MCF 10A (cell line): ENCODE measurements at places on chromosomes 1 and 21.

DNA sequence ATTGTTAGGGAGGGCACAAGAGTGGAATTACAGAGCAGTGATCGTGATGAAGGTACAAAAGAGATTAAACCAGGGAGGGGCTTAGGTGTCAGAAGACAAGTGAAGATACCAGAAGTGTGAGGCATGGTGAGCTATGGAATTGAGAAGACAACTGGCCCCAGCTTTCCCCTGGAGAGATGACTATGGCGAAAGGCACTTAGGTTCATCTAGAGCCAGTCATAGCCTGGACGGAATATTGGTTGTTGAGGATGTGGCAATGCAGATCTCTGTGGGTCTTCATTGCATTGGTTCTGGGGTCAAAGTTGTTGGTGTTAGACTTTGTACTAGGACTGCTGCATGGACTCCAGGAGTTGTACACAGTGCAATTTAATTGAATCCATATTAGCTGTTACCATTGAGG lies 115.7 kb downstream of the FASLG start:
- DNase-seq, result no peak

GRCh38 chr1:189764391-189765320 lies 713.0 kb downstream of the BRINP3 start:
- no peak for DNase-seq

DNA sequence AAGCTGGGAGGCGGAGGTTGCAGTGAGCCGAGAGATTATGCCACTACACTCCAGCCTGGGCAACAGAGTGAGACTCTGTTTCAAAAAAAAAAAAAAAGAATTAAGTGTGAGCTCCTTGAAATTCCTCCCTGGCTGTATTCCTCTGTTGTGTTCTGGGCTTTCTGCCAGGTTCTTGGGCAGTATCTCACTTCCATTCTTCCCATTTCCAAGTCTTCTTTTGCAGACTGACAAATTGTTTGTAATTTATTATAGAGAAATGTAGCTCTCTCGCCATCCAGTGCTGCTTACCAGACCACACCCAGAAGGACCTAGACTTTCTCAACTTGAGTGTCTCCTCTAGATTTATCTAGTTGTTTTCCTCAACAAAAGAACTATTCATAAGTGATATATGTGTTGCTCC lies 105.0 kb upstream of the ADGRL2 start:
- DNase-seq, result peak; percentile 77

GRCh38 chr1:156927215-156928042 lies 7.0 kb downstream of the LRRC71 start:
- DNase-seq, result peak; percentile 91

DNA sequence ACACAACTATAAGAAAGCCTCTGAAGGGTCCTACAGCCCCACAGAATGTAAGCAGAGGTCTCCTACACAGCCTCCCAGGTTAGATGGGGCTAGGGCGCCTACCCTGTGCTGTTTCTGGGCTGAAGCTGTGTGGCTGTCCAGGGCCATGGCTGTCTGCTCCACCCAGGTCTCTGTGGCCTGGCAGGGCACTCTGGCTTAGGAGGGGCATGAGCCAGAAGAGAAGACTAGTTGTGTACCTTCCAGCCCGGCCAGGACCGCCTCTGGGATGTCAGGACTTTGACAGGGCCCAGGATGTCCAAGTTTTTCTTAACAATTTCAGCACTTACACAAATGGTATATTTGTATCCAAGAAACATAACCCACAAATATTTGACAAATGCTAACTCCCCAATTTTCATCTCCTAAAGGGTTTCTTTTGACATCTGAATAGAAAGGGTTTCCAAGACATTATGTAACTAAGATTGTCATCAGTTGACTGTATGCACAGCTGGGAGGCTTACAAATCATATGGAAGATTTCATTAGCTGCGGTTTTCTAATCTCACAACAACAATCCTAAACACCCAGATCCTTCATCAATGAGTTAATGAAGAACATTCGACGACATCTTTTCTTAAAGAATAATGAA lies 80.5 kb downstream of the HSF2BP start:
- DNase-seq, result no peak

DNA sequence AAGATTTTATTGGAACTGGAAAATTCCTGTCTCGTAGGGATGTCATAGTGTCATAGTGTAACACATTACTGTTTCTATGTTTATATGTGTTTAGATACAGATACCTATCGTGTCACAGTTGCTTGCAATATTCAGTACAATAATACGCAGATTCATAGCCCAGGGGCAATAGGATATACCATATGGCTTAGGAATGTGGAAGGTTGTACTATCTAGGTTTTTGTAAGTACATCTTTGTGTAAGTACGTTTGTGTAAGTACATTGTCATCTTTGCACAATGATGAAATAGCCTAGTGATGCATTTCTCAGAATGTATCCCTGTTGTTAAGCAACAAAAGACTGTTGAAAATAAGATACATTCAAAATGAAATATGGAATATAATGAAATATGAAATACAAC lies 68.9 kb downstream of the CAMTA1 start:
- DNase-seq, result peak; percentile 79

- no peak for DNase-seq
Observed at GRCh38 chr1:156308078-156308477, 9.0 kb upstream of the VHLL start.

GRCh38 chr1:181187337-181188126 lies 99.0 kb downstream of the IER5 start:
- no peak for DNase-seq
